ENCODE measurements at places on chromosomes 5 and 9. TPM values are rescaled to one million over a fixed set of nuclear protein-coding genes. Genes with fewer than 3 reads are reported as not detected.

DNA sequence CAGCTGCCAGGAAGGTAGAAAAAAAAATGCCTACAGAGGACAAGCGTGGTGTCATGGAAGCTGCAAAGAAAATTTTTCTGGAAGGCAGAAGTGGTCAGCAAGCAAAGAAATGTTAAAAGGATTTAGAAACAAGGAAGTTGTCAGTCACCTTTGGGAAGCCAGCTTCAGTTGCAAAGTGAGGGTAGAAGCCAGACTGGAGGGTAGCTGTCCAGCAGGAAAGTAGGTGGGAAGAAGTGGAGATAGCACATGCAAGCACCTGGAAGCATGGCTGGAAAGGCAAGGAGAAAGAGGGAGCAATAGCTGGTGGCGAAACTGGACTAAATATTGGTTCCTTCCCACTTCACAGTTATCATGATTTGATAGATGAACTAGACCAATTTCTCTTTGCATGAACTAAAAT lies 54.3 kb downstream of the ADRB2 start:
- DNase-seq, result no peak

HAPLN1 gene
- total RNA-seq, result not detected

DNA sequence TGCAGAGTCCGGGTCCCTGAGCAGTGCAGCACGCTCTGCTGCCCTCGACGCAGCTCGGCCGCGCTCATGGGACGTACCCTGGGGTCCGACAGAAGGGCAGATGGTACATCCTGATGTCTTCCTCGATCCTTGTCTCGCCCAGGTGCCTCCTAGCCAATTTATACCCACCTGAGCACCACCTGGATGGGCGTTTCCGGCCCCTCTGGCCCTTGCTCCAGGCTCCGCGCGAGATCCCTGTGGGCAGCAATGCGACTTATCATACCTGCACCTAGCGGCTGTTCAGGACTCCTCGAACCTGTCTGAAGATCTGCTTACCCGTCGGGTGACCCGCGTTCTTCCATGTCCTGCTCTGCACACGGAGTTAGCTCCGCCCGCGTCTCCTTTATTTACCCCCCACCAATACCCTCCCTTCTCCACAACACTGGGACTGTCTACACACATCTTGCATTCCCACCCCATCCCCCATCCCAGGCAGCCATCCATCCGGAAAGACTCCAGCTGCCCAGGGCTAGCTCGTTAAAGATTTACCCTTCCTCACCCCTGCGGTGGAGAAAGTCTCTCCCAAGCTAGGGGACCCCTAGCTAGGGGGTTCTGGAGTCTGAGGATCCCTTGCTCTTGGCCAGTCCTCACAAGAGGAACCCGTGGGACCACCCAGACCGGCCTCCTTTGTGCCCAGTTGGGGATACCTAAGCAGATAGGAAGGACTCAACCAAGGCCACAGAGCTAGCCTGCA lies at the start of gene KIF12:
KIF12 (minus strand) TSS at position 357 of the 733 bp plus-strand sequence; CDS start at position 341, 16 bp downstream.
- no peak for DNase-seq

DNA sequence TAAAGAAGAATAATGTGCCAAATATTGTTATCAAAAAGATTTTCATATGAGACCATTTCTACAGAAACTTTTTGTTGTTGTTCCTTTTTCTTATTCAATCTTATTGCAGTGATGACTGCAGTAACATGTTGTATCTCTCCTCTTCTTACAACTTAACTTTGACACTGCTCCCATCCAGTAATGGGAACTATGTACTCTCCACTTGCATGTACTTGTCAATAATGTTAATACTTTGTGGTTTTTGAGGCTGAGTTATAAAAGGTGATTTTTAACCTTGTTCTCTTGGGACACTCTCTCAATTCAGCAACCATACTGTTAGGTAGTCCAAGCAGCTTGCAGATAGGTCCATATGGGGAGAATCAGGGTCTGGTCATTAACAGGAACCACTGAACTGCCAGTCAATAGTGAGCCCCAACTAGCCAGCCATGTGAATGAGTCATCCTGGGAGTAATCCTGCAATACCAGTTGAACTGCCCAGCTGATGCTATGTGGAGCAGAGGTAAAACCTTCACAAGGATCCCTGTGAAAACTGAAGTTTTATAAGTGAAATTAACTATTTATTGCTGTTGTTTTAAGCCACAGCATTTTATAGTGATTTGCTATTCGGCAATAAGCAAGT lies 199.6 kb upstream of the DAB2 start:
- DNase-seq, result no peak

GRCh38 chr5:103706939-103707682 lies 144.5 kb upstream of the NUDT12 start:
- no peak for DNase-seq

GRCh38 chr5:166068547-166069335 lies 2222.7 kb upstream of the WWC1 start:
- no peak for DNase-seq

SPRY4 gene
- 1.4 TPM for total RNA-seq

FOXI1 gene
- not detected for total RNA-seq

TAS2R1 gene
- not detected for total RNA-seq

PHYHD1 gene
- 0.20 TPM for total RNA-seq

- DNase-seq, result no peak
Measured at GRCh38 chr5:68822796-68823195, 271.0 kb upstream of the SLC30A5 start.

- DNase-seq, result peak; percentile 80
Measured at GRCh38 chr5:180071531-180072255, at the start of gene RNF130. RNF130 (minus strand) TSS chr5:180071759; CDS start chr5:180071702, 57 bp downstream.

DNA sequence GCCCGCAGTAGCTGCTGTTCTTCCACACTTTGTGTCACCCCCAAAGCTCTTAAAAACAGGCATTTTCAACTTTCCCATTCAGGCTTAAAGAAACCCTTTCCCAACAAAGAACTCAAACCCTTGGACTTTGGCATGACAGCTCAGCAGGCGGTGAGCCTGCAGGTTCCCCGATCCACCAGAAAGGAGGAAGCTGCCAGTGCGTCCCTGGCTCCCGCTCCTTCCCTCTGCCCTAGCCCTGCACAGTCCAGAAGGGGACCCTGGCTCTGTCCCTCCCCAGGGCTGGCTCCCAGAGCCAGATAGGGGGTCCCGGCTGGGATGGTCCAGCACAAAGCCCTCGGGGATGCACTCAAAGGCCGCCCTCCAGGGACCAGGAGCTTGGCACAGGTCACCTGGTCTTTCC lies 9.6 kb downstream of the SLC9A3 start:
- no peak for DNase-seq

GRCh38 chr9:34997379-34997781 lies 7.8 kb downstream of the DNAJB5 start:
- no peak for DNase-seq

GRCh38 chr5:129362456-129362855 lies 97.6 kb upstream of the ADAMTS19 start:
- no peak for DNase-seq

CCIN gene
- total RNA-seq, result not detected

- peak; percentile 48 for DNase-seq
Measured at GRCh38 chr9:76403352-76403751, 9.1 kb upstream of the RFK start.
